Spleen (tissue), 13 donors: ENCODE measurements at places on chromosomes 3 and 15.

DNA sequence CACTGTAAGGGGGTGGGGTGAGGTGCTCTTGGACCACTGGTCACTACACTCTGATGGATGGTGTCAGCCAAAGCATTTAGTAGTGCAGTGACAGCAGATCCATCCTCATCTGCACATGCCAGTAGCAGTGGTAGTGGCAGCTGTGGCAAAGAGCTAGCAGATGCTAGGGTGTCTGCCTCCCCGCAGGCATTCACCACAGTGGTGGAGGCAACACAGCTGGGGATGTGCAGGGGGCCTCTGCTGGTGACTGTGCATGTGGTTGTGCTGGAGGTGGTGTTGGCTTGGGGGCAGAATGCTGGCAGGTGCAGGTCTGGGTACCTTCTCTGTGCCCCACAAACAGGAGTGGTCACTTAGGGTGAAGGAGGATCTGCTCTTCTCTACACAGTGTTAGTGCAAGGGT, 19.4 kb upstream of the DCUN1D1 start:
- no peak for DNase-seq

- peak; percentile 23 for DNase-seq
These were observed 505.2 kb downstream of the SHQ1 start for GRCh38 chr3:72343078-72343477.

DNA sequence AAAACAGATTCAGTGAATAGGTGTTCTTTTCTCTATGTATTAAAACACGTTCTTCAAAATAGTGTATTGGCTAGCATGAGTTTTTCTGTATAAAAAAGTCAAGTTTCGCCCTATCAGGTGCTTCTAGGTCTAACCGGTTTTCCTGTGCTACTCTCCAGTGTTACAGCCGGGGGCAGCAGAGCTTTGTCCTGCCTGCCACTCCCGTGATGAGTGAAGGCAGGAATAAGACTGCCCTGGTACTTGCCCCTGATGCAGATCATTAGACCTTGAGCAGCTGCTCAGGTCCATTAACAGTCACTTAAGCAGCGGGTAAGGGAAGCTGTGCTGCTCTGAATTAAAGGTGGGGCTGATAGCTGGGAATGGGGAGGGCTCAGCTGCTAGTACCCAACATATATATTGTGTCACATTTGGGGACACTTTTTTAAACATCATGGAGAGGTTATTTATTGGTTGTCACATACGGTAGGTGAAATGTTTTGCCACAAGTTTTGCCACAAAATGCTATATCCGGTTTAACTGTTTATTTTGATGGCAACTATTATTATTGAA, 1.3 kb upstream of the UNC13C start:
- DNase-seq, result no peak

- no peak for DNase-seq
These were observed 55.8 kb downstream of the ADCY5 start for GRCh38 chr3:123392871-123393620.

- no peak for DNase-seq
These were observed 271.4 kb downstream of the CLSTN2 start for GRCh38 chr3:140206196-140207040.

DNA sequence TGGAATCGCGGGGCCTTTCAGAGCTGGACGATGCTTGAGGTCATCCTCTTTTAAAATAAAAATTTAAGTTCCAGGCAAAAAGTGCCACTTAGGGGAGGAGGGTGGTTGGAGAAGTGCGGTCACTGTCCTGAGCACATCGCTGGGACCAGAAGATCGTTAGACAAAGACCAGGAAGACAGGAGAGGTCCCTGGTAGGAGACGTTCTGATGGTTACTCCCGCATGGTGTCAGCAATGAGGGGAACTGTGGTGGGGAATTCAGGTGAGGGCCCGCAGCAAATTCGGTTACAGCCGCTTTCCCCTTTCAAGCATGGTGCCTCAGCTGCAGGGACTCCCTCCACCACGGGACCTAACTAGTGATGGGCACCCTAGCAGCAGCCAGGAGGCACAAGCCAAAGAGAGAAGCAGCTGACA, 1.0 kb upstream of the ISY1 start:
- DNase-seq, result peak; percentile 79

- DNase-seq, result no peak
These were observed 119.9 kb upstream of the FHIT start for GRCh38 chr3:61371123-61371522.

DNA sequence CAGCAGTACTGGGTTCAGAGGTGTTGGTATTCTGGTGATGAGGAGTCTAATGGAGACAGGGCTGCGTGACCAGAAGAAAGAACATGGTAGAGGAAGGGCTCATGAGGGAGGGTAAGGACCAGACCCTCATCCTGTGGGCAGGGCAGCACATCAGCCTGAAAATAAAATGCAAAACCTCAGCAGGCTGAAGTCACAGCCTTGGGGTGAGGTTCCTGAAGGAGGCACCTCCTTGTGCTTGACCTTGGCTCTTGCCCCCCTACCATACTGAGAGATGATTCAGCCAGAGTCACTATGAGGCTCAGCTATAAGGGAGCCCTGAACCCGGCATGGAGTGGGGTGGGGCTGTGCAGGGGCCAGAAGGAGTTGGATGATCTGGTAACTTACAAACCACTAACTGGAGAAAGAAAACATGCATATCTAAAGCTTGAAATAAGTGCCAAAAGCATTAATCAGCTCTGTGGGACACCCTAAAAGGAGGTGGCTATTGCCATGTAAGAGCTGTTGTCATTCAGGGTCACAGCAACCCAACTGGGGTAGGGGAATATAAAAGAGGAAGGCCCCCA, 60.2 kb downstream of the CORO2B start:
- DNase-seq, result peak; percentile 46

- peak; percentile 34 for DNase-seq
These were observed 91.7 kb downstream of the APBA2 start for GRCh38 chr15:28977377-28978010.

- no peak for DNase-seq
These were observed 163.7 kb downstream of the PLD1 start for GRCh38 chr3:171646357-171647133.

GRCh38 chr15:86837294-86838061, 757.8 kb downstream of the AGBL1 start:
- no peak for DNase-seq

DNA sequence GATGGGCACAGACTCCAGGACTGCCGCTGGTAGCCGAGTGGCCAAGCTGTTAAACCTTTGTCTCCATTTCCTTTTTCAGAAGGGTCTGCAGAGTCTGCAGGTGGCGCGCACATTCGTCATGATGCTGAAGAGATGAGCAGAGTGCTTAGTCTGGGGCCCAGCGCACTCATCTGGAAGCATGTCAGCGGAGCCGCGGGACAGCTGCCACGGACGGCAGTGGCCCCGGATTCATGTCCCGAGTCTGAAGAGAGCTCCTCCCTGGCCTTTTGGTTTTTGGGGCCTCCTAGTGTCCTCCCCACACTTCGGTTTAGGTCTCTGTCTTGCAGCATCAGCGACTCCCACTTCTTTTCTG, 42.6 kb downstream of the KLHL25 start:
- peak; percentile 60 for DNase-seq

DNA sequence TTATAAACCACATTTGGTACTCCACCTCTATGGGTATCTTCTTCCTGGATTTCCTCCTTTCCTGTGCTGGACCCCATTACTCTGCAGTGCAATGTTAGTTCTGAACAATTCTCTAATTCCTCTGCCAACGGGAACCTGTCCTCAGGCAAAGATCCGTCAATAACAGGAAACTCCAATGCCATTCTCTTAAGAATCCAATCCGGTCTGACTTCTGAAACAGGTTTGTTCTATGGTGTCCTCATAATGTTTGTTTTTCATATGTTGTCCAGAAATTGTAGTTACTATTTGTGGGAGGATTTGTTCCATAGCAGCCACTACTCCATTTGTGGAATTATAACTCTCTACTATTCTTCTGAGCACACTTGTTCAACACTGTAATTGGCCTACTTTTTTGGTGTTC, 112.7 kb downstream of the TBL1XR1 start:
- no peak for DNase-seq

- no peak for DNase-seq
These were observed 49.1 kb downstream of the OXNAD1 start for GRCh38 chr3:16313886-16314645.

DNA sequence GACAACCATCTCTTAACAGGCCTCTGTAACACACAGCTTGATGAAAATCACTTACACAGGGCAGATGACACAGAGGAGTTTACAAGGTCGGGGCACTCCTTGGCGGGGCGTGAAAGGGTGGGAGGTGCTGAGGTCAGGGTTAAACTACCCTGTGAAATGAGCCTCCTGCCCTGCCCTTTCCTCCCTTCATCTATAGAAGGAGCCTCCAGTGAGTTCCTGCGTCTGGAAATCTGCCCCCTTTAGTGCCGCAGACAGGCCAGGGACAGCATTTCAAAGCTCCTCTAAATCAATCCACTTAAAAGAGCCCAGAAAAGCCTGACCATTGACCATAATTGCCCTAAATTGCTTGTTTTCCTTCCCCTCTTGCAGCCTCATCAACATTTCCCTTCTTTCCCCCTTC, 1.9 kb downstream of the ROBO1 start:
- no peak for DNase-seq

DNA sequence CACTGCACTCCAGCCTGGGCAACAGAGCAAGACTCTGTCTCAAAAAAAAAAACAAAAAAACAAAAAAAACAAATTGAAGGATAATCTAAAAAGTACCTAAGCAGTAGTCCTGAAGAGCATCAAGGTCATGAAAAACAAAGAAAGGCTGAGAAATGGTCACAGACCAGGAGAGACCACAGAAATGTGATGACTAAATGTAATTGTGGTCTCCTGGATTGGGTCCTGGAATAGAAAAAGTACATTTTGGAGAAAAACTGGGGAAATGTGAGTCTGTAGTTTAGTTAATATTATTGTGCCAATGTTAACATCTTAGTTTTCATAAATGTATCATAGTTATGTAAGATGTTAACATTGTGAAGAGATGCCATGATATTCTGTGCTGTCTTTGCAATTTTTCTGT, 267.5 kb upstream of the NR2E3 start:
- no peak for DNase-seq

- DNase-seq, result no peak
These were observed 40.6 kb upstream of the FGF7 start for GRCh38 chr15:49382394-49382793.

DNA sequence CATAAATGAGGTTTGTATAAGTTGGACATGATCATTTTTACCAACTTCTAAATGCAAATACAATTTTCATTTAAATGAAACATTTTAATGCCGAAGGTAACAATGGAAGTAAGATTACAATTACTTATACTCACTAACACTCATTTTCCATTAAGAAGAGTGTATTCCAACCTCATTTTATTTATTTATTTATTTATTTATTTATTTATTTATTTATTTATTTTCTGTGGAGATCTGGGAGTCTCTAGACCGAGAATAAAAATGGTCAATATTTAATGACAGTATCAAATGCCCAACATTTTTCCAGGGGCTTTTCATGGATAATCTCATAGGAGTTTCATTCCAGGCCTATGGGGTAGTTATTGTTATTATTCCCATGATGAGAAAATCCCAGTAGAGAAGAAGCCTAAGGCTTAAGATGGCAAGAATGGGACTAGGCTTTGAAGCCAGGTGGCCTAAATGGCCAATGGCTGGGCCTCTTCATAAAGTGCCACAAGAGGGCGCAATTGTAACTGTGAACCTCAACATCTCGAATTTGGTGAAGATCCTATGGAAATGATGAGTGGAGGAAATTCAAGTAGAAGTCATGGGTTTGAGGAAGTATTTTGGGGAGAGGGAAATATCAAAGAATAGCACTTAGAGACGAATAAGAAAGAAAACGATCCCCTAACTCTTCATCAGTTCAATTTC, 21.3 kb downstream of the VGLL3 start:
- no peak for DNase-seq

- DNase-seq, result no peak
These were observed 6.7 kb upstream of the FETUB start for GRCh38 chr3:186633481-186633880.

- DNase-seq, result no peak
These were observed 8.9 kb upstream of the HERC1 start for GRCh38 chr15:63842626-63843025.

GRCh38 chr3:197590313-197590962, 34.7 kb upstream of the BDH1 start:
- DNase-seq, result no peak

DNA sequence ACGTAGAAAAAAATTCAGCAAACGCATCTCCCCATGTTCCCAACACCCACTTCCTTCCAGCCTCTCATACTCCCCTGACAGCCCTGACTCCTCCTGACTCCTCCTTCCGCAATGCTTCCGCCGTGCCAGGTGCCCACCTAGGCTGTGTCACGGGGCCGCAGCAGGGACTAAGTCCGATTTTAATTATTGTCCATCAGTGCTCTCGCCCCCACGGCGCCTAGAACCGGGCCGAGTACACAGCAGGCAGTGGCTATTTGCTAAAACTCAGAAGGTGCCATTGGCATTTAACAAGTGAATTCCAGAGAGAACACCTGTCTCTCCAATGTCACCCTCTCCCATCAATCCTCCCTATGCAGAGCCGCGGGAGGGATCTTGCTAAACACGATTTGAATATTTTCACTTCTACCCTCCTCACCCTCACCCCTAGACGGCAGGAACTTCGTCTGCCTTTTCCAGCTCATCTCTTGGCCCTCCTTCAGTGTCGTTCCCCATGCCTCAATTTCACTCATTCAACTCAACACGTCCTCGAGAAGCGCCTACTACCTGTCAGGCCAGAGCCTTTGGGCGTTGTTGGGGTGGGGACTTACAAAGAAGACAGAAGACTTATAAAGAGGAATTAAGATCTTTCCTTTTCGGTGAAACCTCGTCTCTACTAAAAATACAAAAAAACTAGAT, 11.5 kb upstream of the SHF start:
- no peak for DNase-seq

DNA sequence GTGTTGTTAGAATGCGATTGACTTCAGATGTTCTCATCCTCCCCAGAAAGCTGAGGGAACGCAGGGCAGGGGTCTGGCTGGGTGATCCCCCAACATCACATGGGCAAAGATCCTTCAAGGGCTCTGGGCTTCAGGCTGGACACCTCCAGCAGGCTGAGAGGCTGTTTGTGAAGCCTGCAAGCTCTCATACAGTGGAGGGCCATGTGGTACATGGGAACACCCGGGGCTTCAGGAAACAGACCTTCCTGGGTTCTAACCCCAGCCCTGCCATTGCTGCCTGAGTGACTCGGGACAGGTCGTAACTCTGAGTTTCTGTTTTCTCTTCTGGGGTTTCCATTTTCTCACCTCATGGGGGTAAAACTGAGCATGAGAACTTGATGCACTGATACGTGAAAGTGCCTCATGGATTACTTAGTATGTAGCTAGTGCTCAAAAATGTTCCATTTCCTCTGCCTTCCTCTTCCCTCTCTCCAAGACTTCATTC, 81.2 kb downstream of the TLE3 start:
- DNase-seq, result peak; percentile 76

DNA sequence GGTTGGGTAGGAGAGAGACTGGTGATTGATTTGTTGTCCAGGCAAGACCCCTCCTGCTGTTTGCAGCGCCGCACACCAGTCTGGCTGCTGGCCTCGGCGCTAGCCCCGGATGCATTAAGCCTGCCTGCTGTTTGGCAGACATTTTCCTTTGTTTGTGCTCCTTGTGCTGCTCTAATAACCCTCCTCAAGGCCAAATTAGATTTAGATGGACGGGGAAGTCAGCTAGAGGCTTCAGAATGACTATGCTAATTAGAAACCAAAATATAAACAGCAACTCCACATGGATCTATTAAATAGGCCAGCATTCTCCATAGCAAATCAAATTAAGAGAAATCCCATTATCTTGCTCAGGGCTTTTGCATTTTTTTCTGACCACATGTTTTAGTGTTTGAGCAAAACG, 445.2 kb downstream of the SQOR start:
- DNase-seq, result no peak
